ENCODE measurements at places on chromosomes 7 and 10.

GRCh38 chr10:235915-236314 lies 100.7 kb downstream of the ZMYND11 start:
- no peak for DNase-seq

DNA sequence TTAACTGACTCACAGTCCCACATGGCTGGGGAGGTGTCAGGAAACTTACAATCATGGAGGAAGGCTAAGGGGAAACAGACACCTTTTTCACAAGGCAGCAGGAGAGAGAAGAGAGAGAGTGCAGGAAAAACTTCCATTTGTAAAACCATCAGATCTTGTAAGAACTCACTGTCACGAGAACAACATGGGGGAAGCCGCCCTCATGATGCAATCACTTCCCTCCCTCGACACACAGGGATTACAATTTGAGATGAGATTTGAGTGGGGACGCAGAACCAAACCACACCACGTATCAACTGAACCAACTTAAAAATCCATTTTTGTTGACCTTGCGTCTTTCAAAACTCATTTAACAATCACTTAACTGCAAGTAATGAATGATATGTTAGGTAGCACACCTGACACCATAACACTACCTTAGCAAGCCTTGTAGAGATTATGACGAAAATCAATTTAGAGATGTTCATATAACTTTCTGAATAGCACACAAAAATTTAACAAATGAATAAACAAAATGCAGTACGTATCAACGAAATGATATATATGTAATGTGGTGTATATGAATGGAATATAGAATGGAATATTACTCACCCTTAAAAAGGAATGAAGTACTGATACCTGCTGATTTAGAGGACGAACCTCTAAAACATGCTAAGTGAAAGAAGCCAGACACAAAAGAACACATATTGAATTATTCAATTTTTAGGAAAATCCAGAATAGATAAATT lies 3.7 kb downstream of the FAM3C start:
- DNase-seq: no peak

GRCh38 chr10:77485847-77486246 lies 151.8 kb downstream of the KCNMA1 start:
- no peak for DNase-seq

DNA sequence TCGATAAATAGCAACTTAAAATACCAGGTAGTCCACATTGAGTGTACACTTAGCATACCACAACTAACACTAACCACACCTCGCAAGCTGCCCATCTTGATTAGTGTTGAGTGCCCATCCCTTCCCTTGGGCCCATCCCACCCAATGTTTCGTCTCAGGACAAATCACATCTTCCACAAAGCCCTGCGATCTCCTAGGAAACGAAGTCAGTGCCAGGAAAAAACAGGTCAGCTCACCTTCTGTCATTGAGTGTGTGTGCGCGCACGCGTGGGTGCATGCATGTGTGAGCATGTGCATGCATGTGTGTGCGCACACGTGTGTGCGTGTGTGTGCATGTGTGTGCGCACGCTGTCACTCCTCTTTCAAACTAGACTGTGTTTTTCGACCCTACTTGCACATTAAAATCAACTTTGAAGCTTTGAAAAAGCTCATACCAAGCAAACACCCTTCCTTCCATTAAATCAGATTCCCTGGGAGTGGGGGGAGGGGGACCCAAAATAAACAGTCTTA lies 48.8 kb upstream of the OPALIN start:
- no peak for DNase-seq

GRCh38 chr10:75040576-75040975 lies 70.9 kb upstream of the SAMD8 start:
- no peak for DNase-seq

GRCh38 chr10:122744257-122744656 lies 44.6 kb upstream of the C10orf120 start:
- no peak for DNase-seq

GRCh38 chr7:94067506-94067905 lies 63.4 kb upstream of the BET1 start:
- DNase-seq: no peak

DNA sequence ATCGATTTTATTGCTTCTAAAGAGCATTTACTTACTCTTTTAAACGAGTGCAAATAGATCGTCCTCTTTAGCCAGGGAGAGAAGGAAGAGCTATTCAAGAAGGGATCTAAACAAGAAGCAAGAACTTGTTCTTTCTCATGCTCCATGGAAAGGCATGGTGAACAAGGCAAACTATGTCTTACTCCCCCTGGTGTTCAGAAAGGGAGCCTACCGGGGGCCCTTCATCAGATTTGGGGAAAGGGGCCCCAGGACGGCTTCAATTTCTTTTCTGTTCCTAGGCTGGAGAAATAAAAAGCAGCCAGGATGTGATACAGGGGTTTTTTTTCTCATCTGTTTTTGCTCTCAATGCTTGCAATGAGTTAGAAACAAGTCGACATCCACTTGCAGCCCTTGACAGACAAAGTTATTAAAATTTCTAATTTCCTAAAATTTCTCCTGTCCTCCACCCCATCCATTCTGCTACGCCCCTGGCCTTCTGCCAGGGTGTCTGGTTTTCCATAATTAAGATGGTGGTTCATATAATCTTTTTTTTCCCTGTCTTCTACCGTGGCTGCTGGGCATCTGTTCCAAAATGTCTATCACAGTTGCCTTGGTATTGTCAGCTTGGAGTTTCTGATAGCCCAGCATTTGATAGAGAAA lies 214.4 kb downstream of the CREB5 start:
- DNase-seq: no peak

GRCh38 chr7:152588350-152588749 lies 87.6 kb downstream of the XRCC2 start:
- DNase-seq: no peak

DNA sequence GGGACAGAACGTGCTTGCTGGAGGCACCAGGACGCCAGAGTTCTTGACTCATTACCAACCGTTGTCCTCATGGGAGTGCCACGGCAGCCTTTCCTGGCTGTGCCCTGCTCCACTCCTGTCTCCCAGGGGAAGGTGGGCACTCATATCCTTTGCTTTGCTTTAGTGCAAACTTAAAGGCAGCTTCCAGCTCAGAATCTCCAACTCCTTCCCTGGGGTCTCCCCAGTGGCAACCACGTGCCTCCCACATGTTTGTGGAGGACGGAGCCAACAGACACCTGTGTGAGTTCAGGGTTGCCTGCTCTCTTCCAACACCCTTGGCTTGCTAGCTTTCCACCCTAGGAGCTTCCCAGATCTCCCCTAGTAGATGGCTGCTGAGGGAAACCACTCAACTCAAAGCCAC lies 52.0 kb upstream of the HMX3 start:
- DNase-seq: no peak

GRCh38 chr10:108036265-108036664 lies 871.8 kb upstream of the SORCS1 start:
- DNase-seq: no peak

- DNase-seq: no peak
These were observed 45.5 kb downstream of the CAV1 start for GRCh38 chr7:116570306-116570705.

DNA sequence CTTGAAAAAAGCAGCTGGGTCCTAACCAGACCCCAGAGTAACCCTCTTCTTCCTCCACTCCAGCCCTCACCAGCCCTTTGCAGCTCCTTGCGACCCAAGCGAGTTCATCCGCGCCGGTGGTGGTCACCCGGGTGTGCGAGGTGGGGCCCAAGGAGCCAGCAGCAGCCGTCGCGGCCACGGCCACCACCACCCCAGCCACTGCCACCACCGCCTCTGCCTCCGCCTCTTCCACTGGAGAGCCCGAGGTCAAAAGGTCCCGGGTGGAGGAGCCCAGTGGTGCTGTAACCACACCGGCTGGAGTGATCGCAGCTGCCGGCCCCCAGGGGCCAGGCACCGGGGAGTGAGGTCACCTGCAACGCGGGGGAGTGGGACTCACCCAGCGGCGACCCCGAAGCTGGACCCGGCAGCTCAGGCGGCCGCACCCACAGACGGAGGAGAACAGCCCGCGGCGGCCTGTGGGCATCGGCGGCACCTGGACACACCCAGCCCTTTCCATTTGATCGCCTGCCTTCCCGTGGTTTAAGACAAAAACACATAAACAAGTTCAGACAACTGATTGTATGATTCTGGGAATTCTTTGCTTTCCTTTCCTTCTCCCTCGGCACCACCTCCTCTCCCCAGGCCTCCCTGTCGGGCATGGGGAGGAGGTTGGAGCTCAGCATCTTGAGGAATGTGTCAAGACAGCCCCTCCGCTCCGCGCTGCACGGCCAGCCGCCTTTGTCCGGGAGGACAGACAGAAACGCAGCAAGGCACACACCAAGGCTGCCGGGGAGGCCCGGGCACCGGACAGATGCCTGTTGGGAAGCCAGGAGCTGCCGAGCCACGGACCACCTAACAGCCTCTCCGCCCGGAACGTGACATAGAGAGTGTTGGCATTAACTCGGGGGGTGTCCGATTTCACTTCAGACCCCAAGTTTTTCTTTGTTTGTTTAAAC lies 13.0 kb upstream of the AP5Z1 start:
- DNase-seq: no peak

DNA sequence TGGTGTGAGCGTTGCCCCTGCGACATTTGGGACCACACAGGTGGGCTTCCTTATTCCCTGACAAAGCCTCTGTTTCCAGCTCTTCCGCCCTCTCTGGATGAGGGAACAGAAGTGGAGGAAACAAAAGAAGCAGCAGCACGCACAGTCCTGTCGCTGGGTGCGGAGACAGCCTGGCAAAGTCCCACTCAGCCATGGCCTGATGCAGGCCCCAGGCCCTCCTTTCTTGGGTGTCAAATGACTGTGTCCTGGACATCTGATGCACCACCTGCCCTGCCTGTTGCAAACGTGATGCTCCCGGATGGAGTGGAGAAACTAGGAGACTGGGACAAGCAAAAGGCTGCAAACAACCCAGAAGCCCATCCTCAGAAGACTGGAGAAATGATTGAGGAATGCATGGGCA lies 20.7 kb downstream of the ZMIZ2 start:
- no peak for DNase-seq

GRCh38 chr10:15485027-15485426 lies 113.9 kb upstream of the FAM171A1 start:
- DNase-seq: no peak

- DNase-seq: no peak
These were observed 38.4 kb upstream of the FOXL3 start for GRCh38 chr7:251446-252175.

Data from stimulated activated CD4-positive, alpha-beta T cell treated with anti-CD3 and anti-CD28 coated beads, TNF-alpha, amount 100 ng/mL, for 4 hours (primary cell).